Foreskin melanocyte (primary cell): ENCODE measurements at places on chromosomes 13 and 19.

GRCh38 chr13:101346161-101346560 is 70.1 kb downstream of the NALCN start:
- DNase-seq, result no peak

- no peak for DNase-seq
These were observed 154.2 kb downstream of the ZNF486 start for GRCh38 chr19:20321139-20321763.

GRCh38 chr13:67515895-67516294 is 285.8 kb upstream of the PCDH9 start:
- no peak for DNase-seq

GRCh38 chr13:43805681-43806128 is 18.9 kb upstream of the ENOX1 start:
- no peak for DNase-seq

DNA sequence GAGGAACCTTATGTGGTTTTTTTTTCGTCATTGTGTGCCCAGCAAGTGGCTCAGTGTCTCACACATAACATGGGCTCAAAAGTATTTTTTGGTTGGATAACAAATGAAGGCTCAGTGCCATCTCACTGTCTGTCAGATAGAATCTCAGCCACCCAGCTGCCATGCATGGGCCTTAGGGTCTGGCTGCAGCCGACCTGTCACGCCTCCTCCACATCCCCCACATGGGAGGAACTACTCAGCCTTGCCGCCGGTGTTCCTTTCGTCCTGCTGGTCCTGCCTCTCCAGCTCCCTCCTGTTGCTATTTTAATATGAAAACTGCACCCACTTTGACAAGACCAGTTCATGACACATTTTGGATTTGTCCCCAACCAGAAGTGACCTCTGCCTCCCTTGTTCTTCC is 121.2 kb downstream of the SHISA2 start:
- no peak for DNase-seq

DNA sequence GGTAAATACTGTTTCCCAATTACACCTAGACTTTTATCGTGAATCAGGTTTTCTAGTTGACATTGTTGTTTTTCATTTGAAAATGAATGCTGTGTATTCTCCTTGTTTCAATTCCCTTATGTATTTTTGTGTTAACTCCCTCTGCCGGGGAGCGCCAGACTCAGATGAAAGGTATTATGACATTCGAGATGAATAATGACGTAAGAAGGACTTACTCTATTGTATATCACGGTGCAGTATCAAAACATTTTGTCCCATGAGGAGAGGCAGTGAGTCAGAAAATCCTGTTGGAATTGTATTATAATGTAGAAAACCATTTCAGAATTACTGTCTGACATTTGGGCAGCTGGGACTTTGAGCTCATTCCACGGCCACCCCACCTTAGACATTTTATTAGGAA is 61.6 kb downstream of the LRCH1 start:
- no peak for DNase-seq

DNA sequence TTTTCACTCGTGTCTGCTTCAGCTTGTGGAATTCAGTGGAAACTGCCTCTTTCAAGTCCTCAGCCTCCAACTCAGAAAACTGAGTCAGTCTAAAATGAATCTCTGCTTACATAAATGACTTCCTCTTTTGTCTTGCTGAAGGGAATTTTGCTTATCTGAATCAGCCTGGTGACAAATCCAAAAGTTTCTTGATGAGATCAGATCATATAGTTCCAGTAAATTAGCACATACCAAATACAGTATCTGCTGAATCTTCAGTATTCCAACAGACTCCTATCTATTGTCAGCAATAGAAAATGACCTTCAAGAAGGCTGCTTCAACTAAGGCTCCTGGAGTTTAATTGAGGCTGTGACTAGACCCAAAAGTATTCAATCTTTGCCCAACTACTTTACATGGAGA is 290.0 kb downstream of the MZT1 start:
- peak; percentile 11 for DNase-seq

GRCh38 chr19:6480848-6481415 is 655 bp downstream of the DENND1C start:
- no peak for DNase-seq

GRCh38 chr19:15365264-15365663 is 14.3 kb downstream of the AKAP8 start:
- no peak for DNase-seq

GRCh38 chr19:13130886-13131490 is 12.9 kb downstream of the NACC1 start:
- DNase-seq, result no peak

- peak; percentile 25 for DNase-seq
These were observed 76.9 kb downstream of the SIPA1L3 start for GRCh38 chr19:37983916-37984315.

GRCh38 chr19:38666663-38667511 is 19.4 kb downstream of the ACTN4 start:
- DNase-seq, result peak; percentile 72

- DNase-seq, result no peak
These were observed 4.4 kb downstream of the CKAP2 start for GRCh38 chr13:52459668-52460067.

DNA sequence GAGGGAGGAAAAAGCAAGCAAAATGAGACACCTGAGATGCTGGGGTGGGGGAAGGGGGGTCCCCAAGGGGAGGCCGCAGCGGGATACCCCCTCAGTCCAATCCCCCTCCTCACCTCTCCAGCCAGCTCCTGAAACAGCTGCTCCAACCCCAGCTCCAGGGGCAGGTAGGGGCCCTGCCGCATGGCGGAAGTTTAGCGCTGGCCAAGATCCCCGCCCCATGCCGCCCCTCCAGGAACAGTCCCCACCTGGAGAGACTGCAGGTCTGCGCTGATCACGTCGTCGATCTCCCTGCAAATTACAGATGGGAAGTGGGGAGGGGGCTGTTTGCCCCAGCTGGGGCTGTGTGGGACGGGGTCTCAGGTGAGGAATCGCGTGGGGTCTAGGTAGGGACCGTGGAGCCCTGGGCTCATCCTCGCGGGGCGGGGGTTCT is 9.0 kb downstream of the CAPN12 start:
- no peak for DNase-seq

DNA sequence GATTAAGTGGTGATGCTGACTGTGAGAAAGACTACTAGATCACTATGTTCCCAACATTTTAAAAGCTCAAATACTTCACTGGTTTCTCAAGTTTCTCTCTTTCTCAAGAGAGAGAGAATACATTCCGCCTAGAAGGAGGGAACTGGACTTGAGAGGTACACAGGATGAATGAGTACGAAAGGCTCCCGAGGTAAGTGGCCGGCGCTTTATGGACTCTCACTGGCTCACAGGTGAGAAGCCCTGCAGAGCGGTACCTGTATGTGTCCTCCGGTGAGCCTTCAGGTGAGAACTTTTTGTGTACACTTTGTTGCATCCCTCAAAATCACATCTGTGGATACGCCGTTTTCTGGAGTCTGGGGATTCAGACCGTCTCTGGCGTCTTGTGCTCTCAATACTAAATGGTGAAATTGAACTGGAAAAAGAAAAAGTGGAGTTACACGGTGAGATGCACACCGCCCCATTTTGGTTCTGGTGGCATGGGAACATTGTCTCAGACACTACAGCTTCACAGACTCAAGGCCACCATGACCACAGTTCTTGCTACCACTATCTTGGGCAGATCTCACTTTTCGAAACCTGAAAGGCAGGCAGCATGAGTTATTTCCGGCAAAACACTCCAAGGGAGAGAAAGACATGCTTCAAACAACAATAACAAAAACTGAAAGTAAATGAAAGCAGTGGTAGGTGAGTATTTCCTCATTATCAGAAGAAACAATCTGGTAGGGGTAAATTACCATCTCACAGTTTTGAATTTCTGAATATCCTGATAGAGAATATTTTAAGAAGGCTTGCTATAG is 418.9 kb downstream of the KLF12 start:
- DNase-seq, result no peak

- DNase-seq, result no peak
These were observed 737.1 kb upstream of the SPRY2 start for GRCh38 chr13:81078048-81078447.

- no peak for DNase-seq
These were observed 64.9 kb downstream of the DNAJC3 start for GRCh38 chr13:95741584-95742563.

DNA sequence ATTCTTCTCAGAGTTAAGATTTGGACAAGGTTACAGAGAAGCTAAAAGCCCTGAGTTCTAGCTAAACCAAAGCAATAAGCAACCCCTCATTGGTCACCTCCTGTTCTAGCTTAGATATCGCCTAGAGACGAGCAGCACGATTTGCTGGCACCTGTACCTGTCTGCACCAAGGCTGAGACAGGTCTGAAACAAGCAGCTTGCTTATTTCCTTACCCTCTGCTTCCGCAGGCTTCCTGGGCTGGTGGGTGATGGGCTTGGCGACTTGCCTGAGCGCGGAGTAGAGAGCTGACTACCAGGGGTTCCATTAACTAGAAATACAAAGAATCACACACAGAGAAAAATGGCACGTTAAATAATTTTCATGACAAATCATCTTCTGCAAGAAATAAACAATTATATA is 276.9 kb downstream of the DCLK1 start:
- DNase-seq, result no peak

DNA sequence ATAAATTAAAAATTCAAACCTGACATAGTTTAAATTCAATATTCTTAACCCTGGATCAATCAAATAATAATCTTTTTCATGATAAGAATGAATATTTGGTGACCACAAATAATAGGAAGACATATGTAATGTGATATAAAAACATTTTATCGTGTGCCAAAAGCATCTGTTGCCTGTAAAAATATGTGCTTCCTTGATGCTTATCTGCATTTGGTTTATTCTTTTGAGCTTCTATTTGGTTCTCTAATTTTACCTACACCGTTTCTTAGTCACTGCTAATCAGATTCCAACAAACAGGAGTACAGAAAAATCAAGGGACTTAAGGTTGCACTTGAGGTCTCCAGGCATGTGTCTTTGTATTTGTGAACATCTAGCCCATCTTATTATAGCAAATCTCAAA is 274.5 kb downstream of the DCT start:
- no peak for DNase-seq

GRCh38 chr13:38685974-38686576 is 802 bp upstream of the FREM2 start:
- peak; percentile 75 for DNase-seq

DNA sequence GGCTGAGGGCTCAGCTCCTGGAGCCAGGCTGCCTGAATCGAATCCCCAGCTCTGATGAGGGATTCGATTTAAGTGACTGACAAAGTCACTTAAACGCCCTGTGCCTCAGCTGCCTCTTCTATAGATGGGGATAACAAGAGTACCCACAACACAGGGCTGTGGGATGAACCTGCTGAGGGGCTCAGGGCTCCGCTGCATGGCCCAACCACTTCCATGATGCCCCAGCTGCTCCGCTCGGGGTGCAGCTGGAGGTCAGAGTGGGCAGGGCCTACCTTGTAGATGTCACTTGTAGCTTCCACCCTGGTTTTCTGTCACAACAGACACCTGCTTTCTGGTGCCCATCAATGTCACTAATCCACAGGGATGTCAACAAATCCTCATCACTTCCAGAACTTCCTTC is 39.2 kb downstream of the STK24 start:
- DNase-seq, result no peak

GRCh38 chr19:12676384-12676792 is 5.3 kb downstream of the DHPS start:
- DNase-seq, result peak; percentile 42

- DNase-seq, result no peak
These were observed 39.9 kb downstream of the ZNF611 start for GRCh38 chr19:52694921-52695320.

- no peak for DNase-seq
These were observed 9.8 kb downstream of the TPRX1 start for GRCh38 chr19:47794526-47794925.

DNA sequence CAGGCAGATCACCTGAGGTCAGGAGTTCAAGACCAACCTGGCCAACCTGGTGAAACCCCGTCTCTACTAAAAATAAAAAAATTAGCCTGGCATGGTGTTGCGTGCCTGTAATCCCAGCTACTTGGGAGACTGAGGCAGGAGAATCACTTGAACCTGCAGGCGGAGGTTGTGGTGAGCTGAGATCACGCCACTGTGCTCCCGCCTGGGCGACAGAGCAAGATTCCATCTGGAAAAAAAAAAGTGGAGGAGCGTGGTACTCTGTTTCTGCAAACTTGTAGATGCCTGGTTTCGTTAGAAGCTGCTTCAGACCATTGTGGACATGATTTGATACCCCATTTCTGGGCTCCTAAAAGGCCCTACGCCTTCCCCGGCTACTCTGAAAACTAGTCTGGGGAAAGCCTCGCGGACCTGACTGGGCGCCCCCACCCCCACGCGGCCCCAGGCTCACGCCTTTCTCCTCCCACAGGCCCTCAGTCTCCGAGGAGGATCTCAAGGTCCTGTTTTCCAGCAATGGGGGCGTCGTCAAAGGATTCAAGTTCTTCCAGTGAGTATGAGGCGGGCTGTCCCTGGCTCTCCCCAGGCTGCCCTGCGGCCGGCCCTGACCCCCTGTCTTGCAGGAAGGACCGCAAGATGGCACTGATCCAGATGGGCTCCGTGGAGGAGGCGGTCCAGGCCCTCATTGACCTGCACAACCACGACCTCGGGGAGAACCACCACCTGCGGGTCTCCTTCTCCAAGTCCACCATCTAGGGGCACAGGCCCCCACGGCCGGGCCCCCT is 11.5 kb downstream of the PLPPR3 start:
- DNase-seq, result no peak

GRCh38 chr13:46523972-46524752 is 28.8 kb upstream of the LRCH1 start:
- peak; percentile 79 for DNase-seq

GRCh38 chr13:80011448-80012212 is 329.3 kb downstream of the SPRY2 start:
- DNase-seq, result peak; percentile 33

- no peak for DNase-seq
These were observed 61.9 kb downstream of the AP1M1 start for GRCh38 chr19:16259385-16260159.
